NCI-H2107 (cell line): ENCODE measurements at places on chromosomes 1 and 21.
A peak's percentile ranks its signal among the peaks of the same experiment; 100 is the strongest.

DNA sequence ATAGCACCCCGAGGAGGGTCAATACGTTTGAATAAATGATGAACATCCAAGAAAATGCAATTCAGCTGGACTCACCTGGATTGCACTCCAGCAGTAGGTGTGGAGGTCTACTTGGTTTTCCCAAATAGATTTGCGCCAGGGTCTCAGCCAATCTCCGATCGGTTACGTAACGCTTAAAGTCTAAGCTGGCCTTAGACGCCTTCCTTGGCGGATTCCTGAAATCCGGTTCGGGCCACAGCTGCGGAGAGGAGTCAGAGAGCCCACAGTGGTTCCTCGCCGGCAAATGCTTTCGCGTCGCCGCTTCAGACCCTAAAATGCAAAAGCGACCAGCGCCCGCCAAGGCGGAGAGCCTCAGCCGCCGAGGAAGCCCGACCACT lies 322 bp downstream of the TFB2M start:
- no peak for DNase-seq

DNA sequence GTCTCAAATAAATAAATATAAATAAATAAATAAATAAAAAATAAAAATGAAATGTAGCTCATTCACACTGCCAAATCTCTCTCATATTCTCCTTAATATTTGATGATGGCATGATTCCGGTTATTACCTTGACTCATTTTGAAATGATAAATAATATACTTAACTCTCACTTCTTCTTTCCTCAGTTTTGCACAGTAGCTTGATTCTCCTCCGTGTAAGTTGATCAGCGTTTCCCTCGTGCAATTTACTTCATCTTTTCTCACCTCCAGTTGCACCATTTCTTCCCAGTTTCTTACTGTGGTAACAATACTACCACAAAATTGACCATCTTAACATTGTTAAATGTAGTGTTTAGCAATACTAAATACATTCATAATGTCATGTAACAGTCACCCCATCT lies 111.6 kb downstream of the RIPK4 start:
- no peak for DNase-seq

- no peak for DNase-seq
Measured at GRCh38 chr1:216805953-216806352, 82.7 kb upstream of the ESRRG start.

DNA sequence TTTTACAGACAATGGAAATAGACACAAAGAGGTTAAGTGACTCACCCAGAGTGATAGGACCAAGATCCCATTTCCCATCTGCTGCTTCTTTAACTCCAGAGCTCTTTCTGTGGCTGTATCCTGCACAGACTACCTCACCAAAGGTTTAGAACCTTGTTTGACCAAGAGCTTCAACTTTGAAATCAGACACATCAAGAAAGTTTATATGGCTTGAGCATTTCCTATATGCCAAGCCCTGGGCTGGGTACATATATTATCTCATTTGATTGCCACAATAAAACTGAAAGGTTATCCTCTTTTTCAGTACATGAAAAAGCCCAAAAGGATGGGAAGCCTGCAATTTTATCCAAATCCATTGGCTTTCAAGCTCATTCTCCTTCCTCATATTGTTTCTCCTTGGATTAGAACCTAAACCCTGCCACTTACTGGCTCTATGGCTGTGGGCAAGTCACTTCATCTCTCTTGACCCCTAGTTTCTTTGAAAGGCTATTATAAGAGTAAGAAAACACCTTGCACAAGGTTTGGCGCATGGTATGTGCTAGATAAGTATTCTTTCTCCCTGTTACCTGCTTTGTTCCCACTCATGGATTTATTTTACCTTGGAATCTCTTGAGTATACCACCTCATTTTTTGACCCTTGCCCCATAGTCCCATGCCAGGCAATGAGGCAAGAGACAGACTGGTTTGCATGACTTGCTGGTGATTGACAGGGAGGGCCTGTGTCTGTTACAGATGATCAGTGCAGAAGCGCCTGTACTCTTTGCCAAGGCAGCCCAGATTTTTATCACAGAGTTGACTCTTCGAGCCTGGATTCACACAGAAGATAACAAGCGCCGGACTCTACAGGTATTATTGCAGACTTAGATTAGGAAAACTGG lies 34.5 kb upstream of the KCNQ4 start:
- no peak for DNase-seq

DNA sequence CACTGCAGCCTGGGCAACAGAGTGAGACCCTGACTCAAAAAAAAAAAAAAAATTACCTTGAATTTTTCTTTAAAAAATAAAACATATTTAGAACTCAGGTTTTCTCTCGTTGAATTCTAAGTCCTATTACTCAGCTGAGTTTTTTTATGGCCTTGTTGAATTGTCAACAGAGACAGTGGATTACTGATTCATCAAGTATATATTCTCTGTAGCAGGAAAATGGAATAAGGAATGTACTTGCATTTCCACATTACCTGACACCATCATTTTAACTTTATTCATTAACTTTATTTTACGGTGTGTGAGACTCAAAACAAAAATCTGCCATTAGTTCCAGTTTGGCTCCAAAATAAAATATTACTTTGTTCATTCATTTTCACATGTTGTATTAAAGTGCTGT lies 53.8 kb upstream of the APP start:
- no peak for DNase-seq

- DNase-seq, result no peak
Measured at GRCh38 chr1:20729155-20729931, 3.2 kb downstream of the SH2D5 start.

DNA sequence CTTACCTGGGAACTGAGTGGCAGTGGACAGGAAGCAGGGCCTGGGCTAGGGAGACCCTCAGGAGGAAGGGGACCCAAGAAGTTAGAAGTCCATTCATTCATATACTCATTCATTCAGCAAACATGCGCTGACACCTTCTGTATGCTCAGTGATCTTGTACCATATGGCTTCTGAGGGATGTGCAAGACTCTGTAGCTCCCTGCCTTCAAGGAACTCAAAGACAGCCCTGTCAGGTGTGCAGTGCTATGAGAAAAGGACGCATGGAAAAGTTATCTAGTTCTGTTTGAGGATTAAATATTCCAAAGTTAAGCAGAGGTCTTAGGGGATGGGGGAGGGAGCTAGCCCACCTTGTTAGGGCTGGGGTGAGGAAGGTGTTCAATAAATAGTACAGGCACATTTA lies 12.5 kb downstream of the DMAP1 start:
- no peak for DNase-seq

DNA sequence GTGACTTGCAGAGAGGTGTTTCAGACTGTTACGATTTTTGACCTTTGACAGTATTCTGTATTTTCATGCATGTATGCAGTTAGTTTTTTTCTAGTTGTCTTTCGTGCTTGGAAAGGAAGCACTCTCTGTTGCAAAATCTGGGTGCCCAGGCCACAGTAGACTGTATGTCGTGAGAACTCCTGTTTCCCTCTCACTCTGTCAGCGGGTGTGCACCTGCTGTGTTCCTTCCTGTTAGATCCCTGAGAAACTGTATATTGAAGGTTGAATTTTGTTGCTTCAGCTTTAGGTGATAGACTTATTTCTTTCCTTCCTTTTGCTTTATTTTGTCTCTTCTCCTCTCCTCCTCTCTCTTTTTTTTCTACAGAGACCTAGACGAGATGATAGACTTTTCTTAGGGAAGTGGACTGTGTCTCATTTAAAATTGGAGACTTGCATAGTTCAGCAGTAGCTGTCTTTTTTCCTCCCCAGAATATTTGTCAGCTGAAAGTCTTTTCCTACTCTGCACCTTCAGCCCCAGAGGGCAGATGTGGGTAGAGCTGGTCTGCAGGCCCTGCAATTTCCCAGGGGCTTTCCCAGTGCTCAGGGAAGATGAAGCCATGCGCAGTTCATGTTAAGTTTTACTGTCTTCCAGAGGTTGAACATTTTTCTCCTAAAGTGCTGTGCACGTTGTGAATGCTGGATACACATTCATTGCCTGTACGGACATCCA lies 1.4 kb downstream of the TRAPPC10 start:
- DNase-seq, result no peak

DNA sequence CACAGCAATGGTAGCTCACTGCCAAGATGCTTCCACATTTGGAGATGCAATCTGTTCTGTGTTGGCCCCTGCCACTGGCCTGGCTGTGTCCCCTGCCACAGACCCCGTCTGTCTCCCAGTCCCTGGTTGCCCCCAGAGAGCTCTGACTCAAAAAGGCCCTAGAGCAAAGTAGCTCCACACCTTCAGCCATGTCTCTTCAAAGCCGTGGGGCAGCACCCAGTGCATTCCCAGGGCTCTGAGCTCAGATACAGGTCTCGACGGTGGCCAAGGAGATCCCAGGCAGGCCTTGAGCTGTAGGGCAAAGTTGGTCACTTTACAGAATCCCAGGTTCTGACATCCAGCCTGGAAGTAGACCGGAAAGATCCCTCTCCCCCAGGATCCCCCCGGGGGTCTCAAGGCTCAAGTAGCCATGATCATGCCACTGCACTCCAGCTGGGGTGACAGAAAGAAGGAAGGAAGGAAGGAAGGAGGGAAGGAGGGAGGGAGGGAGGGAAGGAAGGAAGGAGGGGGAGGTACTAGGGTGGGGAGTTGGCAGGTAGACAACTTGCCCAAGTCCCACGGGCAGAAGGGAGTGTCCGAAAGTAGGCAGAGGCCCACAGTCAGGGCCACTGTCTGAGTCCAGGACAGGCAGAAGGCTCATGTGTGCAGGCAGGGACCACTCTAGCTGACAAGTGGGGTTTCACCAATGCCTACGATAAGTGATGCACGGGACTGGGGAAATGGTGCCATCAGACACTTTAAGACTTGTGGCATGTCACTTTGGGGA lies 4.8 kb upstream of the ARF1 start:
- no peak for DNase-seq

DNA sequence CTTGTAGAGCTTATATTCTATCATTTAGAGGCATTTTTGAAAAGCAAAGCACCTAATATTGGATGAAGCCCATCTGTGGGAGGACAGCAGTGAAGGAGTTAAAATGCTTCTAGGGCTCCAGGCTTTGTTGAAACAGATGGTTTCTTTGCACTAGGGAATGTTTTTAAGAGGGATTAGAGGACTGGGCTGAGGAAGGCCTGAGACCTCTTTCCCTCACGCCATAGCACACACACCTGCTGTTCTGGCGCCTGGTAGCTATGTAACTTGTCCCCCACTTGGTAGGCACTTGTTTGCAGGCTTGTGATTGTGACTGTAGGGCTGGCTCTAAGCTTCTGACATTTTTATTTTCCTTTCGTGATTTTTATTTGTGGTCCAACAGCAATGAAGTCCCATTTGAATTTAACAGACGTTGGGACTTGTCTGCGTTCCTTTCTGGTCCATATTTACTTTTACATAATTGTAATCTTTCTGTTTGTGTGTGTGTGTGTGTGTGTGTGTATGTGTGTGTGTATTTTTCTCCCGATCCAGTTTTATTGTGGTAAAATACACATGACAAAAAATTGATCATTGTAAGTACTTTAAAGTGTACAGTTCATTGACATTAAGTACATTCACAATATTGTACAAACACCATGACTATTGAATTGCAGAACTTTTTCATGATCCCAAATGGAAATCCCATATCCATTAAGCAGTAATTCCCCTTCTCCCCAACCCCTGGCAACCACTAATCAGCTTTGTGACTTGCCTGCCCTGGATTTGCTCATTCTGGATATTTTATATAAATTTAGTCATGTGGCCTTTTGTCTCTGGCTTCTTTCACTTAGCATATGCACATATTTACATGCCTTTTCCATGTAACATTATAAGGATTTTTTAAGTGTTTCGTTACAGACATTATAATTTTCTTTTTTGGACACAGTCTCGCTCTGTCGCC lies 33.5 kb upstream of the MACF1 start:
- DNase-seq, result peak; percentile 100

DNA sequence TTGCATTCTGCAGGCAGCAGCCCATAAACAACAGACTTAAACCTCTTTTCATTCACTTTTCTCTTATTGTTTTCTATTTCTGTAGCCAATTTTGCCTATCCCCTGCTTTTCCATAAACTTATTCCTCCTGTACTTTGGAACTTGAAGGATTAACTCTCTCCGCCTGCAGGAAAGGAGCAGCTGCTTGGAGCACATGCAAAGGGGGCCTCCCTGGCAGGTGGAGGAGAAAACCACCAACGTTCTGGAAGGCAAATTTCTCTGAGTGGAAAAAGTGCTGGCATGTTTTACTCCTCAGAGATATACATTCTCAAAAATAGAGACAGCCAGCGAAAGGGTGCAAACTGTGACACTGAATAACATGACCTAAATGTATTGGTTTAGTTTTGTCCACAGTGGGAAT lies 33.6 kb downstream of the RGS21 start:
- DNase-seq, result no peak

DNA sequence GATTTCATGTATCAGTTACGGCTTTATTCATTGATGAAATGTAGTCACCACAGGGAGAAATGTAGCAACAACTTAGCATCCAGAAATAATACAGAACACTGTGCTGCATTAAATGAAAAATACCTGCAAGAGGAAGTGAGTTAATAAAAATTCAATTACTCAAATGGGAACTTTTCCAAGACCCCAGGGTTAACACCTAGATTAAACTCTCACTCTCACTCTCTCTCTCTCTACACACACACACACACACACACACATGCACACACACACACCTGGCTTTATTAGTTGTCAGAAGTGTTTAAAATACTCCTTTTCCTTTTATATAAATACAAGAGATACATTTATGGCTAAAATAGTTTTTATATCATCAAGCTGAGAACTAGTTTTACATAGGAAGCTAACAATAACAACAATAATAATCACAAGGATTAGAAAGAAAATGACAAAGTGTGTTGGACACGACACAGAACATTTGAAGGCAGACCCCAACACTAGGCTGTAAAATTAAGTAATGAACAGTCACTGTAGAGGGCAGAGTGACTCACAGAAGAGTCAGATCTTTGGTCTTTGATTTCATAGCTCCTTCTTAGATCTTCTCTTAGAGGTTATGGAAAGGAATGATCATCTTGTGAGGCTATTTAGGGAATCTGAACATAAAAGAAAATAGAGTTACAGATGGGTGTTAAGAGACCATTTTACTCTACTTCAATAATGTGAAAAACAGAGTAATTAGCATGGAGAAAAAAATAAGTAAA lies 1266.0 kb upstream of the ADGRL2 start:
- no peak for DNase-seq

- no peak for DNase-seq
Measured at GRCh38 chr1:160656737-160657136, 9.9 kb upstream of the SLAMF1 start.

DNA sequence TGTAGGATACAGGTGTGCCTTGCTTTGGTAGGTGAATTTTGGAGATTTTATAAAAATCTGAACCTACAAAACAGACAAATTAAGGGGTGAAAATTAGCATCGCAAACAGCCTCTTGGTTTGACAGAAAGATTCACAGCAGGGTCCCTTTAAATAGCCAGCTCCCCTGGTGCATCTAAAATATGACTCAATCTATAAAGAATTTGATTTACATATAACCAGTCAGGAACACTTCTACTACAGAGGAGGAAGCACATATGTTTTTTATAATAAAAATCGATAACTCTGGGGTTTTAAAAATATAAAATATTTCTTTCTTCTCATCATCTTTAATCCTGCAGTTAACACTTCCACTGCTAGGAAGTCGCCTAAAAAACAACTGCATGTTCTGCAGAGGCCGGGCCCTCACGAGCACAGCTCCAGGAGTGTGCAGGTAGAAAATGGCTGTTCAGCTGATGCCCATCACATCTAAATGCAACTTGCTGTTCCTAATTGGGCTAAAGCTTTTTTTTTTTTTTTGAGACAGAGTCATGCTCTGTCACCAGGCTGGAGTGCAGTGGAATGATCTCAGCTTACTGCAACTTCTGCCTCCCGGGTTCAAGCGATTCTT lies 203.4 kb downstream of the HS2ST1 start:
- no peak for DNase-seq

GRCh38 chr1:231691618-231692259 lies 65.1 kb downstream of the DISC1 start:
- DNase-seq, result no peak

- no peak for DNase-seq
Measured at GRCh38 chr1:101000131-101000873, 25.3 kb downstream of the DPH5 start.
